ENCODE measurements at places on chromosomes 5 and 9. TPM values are rescaled to one million over a fixed set of nuclear protein-coding genes. Genes with fewer than 3 reads are reported as not detected.

PCDHGB2 gene
- total RNA-seq = 0.47 TPM

SLC34A1 gene
- not detected for total RNA-seq

NIM1K gene
- total RNA-seq = 2.5 TPM

ADAMTS13 gene
- total RNA-seq = 1.1 TPM

HTR4 gene
- not detected for total RNA-seq

SYK gene
- total RNA-seq = 53.0 TPM

NXNL2 gene
- not detected for total RNA-seq

- no peak overlapping the region for H3K27ac ChIP-seq
- no peak overlapping the region for H3K4me3 ChIP-seq
- H3K27me3 ChIP-seq = no peaks in the 10 kb centered on the region
- DNase-seq = no peak
- H3K4me1 ChIP-seq = no peaks in the 10 kb centered on the region
Measured at GRCh38 chr9:101226803-101227202, 158.0 kb downstream of the BAAT start.

DNA sequence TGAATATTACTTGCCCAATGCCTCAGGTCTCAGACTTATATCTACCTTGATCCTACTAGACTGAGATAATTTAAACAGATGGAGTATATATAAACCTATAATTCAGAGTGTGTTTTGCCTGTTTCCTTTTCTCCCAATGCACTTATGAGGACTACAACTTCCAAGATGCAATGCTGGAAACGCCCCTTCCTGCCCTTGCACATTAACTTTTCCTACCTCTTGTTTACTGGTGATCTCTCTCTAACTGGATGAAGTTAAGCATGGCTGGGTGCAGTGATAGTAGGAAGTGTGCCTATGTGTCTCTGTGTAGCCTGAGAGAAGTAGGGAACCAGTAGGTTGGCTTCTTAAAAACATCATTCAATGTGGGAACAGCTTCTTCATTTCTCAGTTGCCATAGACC is 115.2 kb downstream of the SVEP1 start:
- no peak overlapping the region for H3K27ac ChIP-seq
- no peaks in the 10 kb centered on the region for H3K4me1 ChIP-seq
- no peak overlapping the region for H3K4me3 ChIP-seq
- H3K36me3 ChIP-seq = no peaks in the 10 kb centered on the region
- no peaks in the 10 kb centered on the region for H3K27me3 ChIP-seq
- no peak for DNase-seq

- H3K27ac ChIP-seq = no peak overlapping the region
- H3K4me3 ChIP-seq = no peak overlapping the region
- H3K4me1 ChIP-seq = peaks cover 6% of the 10 kb centered on the region
- H3K27me3 ChIP-seq = no peaks in the 10 kb centered on the region
- H3K36me3 ChIP-seq = no peaks in the 10 kb centered on the region
Measured at GRCh38 chr5:89120719-89121118, 237.7 kb upstream of the MEF2C start.

DNA sequence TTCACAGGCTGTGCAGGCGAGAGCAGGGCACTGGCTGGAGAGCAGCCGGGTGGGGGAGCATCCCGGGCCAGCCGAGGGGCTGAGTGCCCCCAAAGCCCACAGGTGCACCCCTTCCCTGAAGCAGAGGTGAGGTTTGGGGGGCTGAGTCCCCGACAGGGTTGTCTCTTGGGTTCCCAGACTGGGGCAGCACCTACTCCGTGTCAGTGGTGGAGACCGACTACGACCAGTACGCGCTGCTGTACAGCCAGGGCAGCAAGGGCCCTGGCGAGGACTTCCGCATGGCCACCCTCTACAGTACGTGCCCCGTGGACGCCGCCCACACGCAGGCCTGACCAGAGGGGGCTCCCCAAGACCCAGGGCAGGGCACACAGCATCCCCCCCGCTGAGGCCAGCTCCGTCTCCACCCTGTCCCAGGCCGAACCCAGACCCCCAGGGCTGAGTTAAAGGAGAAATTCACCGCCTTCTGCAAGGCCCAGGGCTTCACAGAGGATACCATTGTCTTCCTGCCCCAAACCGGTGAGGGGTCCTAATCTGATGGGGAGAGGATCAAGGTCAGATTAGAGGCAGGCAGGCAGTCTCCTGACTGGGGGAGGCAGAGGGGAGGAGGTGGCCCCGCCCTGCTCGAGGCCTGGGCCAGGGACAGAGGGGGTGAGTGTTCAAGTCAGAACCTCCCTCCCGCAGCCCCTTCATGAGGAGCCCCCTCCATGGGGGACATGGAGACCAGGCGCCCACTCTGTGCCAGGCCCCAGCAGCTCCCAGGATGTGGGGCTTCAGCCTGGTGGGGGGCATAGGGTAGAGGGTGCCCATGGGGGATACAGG is 2.7 kb downstream of the PTGDS start:
- H3K36me3 ChIP-seq = no peaks in the 10 kb centered on the region
- no peak overlapping the region for H3K4me3 ChIP-seq
- H3K4me1 ChIP-seq = peaks cover 17% of the 10 kb centered on the region
- no peak overlapping the region for H3K27ac ChIP-seq
- H3K27me3 ChIP-seq = peaks cover 5% of the 10 kb centered on the region

GRCh38 chr5:1106385-1107166 is 5.3 kb downstream of the SLC12A7 start:
- no peaks in the 10 kb centered on the region for H3K36me3 ChIP-seq
- no peak for DNase-seq
- H3K4me3 ChIP-seq = peak overlapping the region; percentile 47
- H3K27ac ChIP-seq = peak overlapping the region; percentile 75

- H3K4me1 ChIP-seq = no peaks in the 10 kb centered on the region
- peaks cover 7% of the 10 kb centered on the region for H3K27me3 ChIP-seq
- no peak for DNase-seq
- H3K4me3 ChIP-seq = no peak overlapping the region
- no peak overlapping the region for H3K27ac ChIP-seq
- no peaks in the 10 kb centered on the region for H3K36me3 ChIP-seq
Measured at GRCh38 chr5:173858021-173858669, 30.0 kb upstream of the CPEB4 start.

- no peak overlapping the region for H3K27ac ChIP-seq
- H3K4me1 ChIP-seq = no peaks in the 10 kb centered on the region
- H3K36me3 ChIP-seq = no peaks in the 10 kb centered on the region
- no peaks in the 10 kb centered on the region for H3K27me3 ChIP-seq
- DNase-seq = no peak
Measured at GRCh38 chr5:167902298-167902697, 389.1 kb upstream of the WWC1 start.

GRCh38 chr5:141808857-141809256 is 69.4 kb downstream of the PCDH1 start:
- DNase-seq = no peak
- no peak overlapping the region for H3K4me3 ChIP-seq
- no peak overlapping the region for H3K27ac ChIP-seq
- peaks cover 5% of the 10 kb centered on the region for H3K4me1 ChIP-seq
- H3K27me3 ChIP-seq = peaks cover 60% of the 10 kb centered on the region
- H3K36me3 ChIP-seq = no peaks in the 10 kb centered on the region

DNA sequence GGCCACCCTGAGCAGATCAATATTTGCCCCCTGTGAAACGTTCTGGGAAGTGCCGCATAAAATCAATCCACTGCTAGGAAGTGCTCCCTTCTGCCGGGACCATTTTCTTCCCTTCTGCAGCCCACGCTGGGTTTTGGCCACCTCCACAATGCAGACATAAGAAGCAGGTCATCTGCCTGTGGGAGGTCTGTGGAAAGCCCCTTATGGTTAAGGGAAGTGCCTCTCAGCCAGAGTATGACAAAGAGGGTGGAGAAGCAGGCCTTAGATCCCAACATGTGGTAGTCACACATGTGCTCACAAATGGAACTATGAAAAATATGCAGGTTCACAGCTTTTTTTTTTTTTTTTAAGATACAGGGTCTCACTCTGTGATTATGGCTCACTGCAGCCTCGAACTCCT is 82.8 kb downstream of the SLC1A3 start:
- H3K27ac ChIP-seq = no peak overlapping the region
- H3K36me3 ChIP-seq = no peaks in the 10 kb centered on the region
- H3K4me3 ChIP-seq = no peak overlapping the region
- no peak for DNase-seq
- H3K4me1 ChIP-seq = peaks cover 14% of the 10 kb centered on the region

DNA sequence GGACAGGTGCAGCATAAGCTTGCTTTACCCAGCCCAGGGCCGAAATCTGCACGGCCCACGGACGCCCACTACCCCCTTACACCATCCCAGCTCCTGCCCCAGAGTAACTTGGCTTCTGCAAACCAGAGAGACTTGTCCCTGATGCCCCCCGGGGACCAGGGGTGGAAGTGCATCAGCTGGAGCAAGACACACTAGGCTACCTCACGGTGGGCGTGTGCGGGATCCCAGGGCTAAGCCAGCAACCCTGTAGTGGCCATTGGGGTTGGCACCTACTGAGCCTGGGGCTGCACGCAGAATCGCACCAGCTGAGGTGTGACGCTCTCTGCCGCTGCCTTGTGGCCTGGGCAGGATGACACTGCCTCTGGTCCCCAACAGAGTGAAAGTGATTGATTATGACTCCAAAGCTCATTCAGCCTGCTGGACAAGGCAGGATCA is 6.1 kb upstream of the ZNF79 start:
- peak; percentile 74 for DNase-seq
- H3K4me1 ChIP-seq = peaks cover 12% of the 10 kb centered on the region
- no peak overlapping the region for H3K27ac ChIP-seq
- H3K4me3 ChIP-seq = no peak overlapping the region

DNA sequence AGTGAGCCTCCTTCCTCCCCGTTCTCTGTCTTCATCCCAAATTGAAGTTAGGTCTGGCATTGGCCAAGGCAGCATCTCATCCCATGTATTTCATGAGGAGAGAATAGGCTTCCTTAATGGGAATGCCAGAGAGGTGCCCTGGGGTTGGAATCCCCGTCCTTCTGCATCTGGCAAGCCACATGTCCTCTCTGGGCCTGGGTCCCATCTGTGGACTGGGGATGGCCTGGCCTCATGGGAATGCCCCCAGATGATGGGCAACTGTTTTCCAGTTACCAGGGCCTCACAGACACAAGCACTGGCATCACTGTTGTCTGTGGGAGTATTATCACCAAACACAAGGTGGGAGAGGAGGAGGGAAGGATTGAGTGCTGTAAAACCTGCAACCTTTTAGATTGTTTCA is 153.9 kb downstream of the FSTL4 start:
- no peak overlapping the region for H3K4me3 ChIP-seq
- DNase-seq = peak; percentile 2
- H3K27me3 ChIP-seq = no peaks in the 10 kb centered on the region
- H3K36me3 ChIP-seq = no peaks in the 10 kb centered on the region

GRCh38 chr5:38151878-38152277 is 106.5 kb upstream of the EGFLAM start:
- no peaks in the 10 kb centered on the region for H3K4me1 ChIP-seq
- H3K4me3 ChIP-seq = no peak overlapping the region
- no peaks in the 10 kb centered on the region for H3K36me3 ChIP-seq
- H3K27ac ChIP-seq = no peak overlapping the region
- peaks cover 21% of the 10 kb centered on the region for H3K27me3 ChIP-seq

DNA sequence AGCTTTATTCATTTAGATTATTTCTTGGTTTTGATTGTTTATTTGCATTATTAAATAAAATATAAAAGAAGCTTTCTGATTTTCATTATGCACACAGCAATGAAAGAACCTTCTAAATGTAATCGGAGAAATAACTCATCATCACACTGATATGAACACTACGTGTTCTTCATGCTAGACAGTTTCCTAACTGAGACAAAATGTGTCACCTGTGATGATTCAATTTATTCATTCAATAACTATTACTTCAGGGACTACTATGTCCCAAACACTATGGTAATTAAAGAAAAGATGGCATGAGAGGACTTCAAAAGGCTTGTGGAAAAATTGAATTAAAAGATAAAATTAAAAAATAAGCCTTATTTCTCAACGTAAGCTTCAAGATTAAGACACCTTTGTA is 118.1 kb downstream of the SPEF2 start:
- H3K4me1 ChIP-seq = peaks cover 9% of the 10 kb centered on the region
- H3K36me3 ChIP-seq = no peaks in the 10 kb centered on the region
- H3K27me3 ChIP-seq = no peaks in the 10 kb centered on the region
- no peak overlapping the region for H3K27ac ChIP-seq

DNA sequence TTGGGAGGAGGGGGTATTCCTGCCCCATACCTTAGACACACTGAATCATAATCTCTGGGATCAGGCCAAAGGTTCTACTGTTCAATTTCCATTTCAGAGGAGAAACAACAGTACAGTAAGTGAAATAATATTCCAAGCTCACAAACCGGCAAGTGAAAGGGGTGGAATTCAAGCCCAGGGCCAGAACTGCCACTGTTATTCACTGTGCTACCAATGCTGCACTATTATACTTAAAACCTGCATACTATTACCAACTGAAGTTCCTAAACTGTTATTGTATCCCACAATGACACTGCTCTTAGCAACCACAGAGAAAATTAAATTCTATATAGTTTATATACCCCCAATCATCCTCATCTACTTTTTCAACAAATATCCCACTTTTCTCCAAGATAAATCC is 24.6 kb downstream of the SSBP2 start:
- H3K4me3 ChIP-seq = no peak overlapping the region
- H3K27ac ChIP-seq = no peak overlapping the region
- DNase-seq = no peak
- no peaks in the 10 kb centered on the region for H3K27me3 ChIP-seq

Data from natural killer cell treated with Interleukin-12 subunit alpha and Interleukin-12 subunit beta and Interleukin-15 and Interleukin-18, amount 100 ng/mL, for 72 hours (primary cell).